ENCODE measurements at places on chromosomes 6 and 20.

DNA sequence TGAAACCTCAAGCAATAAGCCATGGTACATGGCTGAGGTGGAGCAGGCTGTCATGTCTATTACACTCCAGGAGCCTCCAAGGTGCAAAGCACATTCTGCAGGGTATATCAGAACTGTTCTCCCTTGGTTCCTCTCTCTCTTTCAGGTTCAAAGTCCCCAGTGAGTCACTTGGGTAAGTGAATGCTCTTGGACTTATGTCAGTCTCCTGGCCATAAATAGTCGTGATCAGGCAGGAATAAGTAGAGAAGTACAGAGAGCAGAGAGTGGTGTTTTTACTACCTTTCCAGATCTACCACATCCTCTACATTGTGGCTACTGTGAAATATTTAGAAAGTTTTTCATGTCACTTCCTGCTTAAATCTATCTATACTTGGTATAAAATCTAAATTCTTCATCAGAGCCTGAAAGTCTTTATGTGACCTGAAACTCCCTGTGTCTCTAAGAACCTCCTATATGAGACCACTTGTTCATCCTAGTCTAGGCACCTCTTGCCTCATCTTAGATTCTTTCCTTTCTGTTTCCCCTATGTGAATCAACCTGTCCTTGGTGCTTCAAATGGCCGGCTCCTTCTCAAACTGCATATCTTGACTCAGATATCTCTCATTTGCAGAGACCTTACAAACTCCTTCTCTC lies 1077.6 kb upstream of the MAP3K7 start:
- H3K27ac ChIP-seq = no peak overlapping the region
- H3K27me3 ChIP-seq = no peaks in the 10 kb centered on the region
- DNase-seq = no peak
- H3K4me3 ChIP-seq = no peak overlapping the region
- H3K36me3 ChIP-seq = no peaks in the 10 kb centered on the region

- no peak for DNase-seq
- H3K4me3 ChIP-seq = no peak overlapping the region
- H3K27ac ChIP-seq = no peak overlapping the region
- H3K27me3 ChIP-seq = no peaks in the 10 kb centered on the region
- H3K4me1 ChIP-seq = no peaks in the 10 kb centered on the region
Observed at GRCh38 chr6:90645634-90646033, 58.8 kb upstream of the MAP3K7 start.

DNA sequence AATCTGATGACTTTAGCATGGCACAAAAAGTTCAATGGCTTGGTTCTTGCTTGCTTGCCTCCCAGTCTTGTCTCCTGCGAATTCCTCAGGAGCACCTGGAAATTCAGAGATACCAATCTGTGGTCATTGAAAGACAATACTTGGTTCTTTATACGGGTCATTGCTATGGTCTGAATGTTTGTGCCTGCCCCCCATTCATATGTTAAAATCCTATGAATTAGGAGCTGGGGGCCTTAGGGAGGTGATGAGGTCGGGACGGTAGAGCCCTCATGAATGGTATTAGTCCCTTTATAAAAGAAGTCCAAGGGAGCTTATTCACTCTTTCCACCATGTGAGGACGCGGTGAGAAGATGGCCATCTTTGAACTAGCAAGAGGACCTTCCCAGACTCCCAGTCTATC lies 721.8 kb downstream of the UTRN start:
- H3K27ac ChIP-seq = no peak overlapping the region
- no peak for DNase-seq
- no peaks in the 10 kb centered on the region for H3K27me3 ChIP-seq

- no peaks in the 10 kb centered on the region for H3K4me1 ChIP-seq
- H3K36me3 ChIP-seq = no peaks in the 10 kb centered on the region
- H3K27me3 ChIP-seq = no peaks in the 10 kb centered on the region
Observed at GRCh38 chr6:130945401-130945919, 117.6 kb downstream of the EPB41L2 start.

- no peaks in the 10 kb centered on the region for H3K36me3 ChIP-seq
- no peaks in the 10 kb centered on the region for H3K4me1 ChIP-seq
- H3K4me3 ChIP-seq = no peak overlapping the region
- DNase-seq = no peak
- H3K27ac ChIP-seq = no peak overlapping the region
Observed at GRCh38 chr6:90689172-90689571, 102.3 kb upstream of the MAP3K7 start.

GRCh38 chr6:72863131-72863530 lies 241.3 kb downstream of the KCNQ5 start:
- no peak overlapping the region for H3K4me3 ChIP-seq
- no peak for DNase-seq
- H3K4me1 ChIP-seq = no peaks in the 10 kb centered on the region
- no peak overlapping the region for H3K27ac ChIP-seq
- H3K27me3 ChIP-seq = no peaks in the 10 kb centered on the region
